Peyer's patch (tissue), 4 donors: ENCODE measurements at places on chromosomes 5 and 9. TPM values are rescaled to one million over a fixed set of nuclear protein-coding genes. Genes with fewer than 3 reads are reported as not detected.

Gene TMEFF1
- not detected for total RNA-seq

Gene SPAAR
- 17.3 TPM for total RNA-seq

Gene PROB1
- total RNA-seq = 0.18 TPM

Gene STKLD1
- total RNA-seq = 0.94 TPM

Gene CDKN2B-AS1
- 80.0 TPM for total RNA-seq

Gene MYO10
- total RNA-seq = 122 TPM

Gene TNC
- 14.5 TPM for total RNA-seq

Gene PCDHGA5
- 1.6 TPM for total RNA-seq

Gene CFAP90
- total RNA-seq = not detected
